ENCODE measurements at places on chromosomes 16 and 17.

DNA sequence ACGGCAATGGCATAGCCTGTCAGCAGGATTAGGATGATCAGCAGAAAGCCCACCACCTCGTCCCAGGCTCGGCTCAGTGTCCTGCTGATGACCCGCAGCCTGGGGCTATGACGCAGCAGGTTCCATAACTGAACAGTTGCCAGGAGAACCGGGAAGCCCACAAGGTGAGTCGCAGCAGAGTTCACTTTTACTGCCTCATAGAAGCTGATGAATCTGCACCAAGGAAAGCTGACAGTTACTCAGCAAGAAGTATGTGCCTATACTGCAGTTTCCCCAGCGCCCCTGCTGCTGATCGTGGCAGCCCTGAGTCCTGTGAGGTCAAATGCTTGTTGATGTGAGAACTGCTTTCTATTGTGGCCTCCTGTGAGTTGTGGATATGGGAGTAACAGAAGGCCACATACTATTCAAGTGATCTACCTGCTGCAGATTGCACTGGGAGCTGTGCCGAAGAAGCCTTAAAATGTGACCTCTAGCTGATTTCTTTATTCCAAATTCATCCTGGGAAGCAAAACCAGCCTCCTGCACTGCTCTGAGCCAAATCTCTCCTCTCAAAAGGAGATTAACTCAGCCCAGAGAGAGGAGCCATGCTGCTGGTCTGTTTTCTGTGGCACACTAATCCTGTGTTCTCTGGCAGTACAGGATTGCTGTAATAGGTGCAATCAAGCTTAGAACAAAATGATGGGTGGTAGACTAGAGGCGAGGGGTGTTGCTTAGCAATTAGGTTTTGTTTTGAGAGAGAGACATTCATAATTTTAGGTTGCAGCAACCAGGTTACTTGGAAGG lies 38.8 kb downstream of the IST1 start:
- DNase-seq = no peak

DNA sequence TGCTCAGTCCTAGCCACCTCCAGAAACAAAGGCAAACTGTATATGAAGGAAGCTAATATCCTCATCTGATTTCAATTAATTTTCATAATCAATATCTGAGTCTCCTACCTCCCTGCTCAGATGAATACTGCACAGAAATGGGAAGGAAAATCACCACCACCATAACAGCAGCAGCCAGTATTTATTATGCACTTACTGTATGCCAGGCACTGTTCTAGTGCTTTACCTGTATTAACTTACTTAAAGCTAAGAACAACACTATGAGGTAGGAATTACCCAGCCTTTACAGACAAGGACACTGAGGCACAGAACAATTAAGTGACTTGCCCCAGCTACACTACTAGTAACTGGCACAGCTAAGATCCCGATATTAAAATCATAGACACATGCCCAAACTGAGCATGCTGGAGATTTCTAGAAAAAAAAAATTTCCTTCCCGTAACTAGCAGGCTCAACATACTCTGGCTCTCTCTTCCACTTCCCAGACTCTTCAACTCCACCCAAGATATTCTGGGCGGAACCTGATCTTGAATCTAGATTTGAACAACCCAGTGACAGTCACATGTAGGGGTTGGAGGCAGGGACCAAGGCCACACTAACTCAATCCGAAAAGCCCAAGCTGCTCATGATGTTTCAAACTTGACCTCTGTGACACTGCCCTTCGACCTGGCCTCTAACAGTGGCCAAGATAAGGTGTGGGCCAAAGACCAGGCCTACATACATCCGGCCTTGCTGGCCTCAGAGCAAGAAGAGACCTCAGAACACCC lies 3.9 kb downstream of the TRIM25 start:
- no peak for DNase-seq

- no peak for DNase-seq
Observed at GRCh38 chr16:12377497-12377896, 401.0 kb downstream of the SNX29 start.

DNA sequence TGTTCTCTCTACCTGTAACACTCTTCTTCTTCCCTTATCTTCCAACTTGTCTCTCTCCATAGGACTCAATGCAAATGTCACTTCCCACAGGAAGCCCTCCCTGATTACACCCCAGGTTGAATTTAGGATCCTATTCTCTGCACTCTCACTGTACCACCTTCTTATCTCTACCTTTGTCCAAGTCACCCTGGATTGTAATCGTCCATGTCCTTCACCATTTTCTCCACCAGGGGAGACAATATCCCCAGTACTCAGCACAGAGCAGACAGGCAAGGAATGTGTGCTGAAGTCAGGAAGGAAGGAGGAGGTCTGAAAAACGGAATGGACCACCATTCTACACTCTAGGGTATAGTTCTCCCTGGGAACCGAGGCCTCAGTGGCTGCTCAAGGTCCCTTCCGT lies 14.2 kb downstream of the C16orf82 start:
- DNase-seq = no peak

DNA sequence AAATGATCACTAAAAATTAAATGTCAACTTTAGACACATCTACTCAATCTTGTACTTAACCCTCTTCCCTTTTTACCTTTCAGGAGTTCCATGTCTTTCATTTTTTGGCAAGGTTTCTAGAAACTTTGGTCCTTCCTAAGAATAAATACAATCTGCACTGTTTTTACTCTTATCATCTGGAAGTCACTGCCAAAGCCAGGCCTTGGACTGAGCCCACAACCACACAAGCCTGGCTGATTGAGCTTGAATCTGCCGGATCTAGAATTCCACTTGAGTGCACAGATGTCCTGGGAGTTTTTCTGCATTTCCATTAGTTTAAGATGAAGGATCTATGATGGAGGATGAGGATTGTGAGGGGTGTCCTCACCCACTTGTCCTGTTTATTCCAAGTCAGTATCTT lies 126.1 kb downstream of the VPS53 start:
- DNase-seq = no peak

DNA sequence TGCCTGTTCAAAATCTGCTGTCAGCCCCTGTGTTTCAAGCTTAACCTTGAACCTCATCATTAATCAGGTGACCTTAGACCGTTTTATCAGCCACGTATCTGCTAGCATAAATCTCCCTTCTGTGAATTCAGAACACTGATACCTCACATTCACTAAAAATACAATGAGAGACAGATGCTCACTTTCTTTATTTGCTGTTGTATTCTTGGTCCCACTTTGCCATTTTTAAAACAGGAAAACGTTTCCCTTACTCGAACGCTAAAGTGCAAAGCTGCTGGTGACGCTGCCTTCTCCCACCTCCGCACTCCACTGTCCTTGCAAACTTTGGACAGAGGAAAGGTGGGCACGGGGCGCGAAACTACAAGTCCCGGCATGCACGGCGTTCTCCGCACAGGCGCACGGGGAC lies 220 bp upstream of the ARHGAP44 start:
- DNase-seq = no peak

DNA sequence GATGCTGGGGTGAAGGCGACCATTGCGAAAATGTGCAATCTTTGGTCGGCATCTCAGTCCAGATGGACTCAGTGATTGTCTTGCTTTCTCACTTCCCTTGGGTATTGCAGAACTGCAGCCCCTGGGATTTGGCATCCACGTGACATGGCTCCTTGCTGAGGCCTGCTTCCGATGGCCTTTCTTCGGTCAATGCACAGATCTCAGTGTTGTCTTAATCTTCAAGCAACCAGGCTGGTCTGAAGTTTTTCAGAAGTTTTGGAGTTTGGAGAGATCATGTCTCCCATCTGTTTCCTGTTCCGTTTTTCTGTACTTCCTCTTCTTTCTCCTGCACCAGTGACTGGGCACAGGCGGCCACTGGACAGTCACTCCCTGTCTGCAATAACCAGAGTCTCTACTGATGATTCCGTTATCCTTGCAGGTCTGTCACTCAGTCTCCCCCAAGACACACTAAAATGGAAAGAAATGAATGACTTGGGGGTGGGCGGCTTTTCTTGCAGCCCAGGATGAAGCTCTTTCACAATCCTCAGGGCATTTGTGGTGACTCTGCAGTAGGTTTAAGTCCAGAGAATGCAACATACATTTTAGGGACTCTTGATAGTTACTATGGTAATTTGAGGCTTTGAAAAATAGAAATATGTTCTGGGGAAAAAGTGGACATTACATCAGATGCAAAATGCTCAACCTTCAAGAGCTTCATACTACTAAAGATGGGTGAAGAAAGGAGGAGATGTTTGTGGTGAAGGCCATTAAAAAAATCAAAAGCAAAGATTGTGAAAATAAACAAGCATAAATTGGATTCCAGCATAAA lies 106.3 kb upstream of the ZFHX3 start:
- DNase-seq = no peak
